Colonic mucosa (tissue), 4 donors: ENCODE measurements at places on chromosomes 4 and X. TPM values are rescaled to one million over a fixed set of nuclear protein-coding genes. Genes with fewer than 3 reads are reported as not detected.

GRCh38 chrX:16910376-16910775, 36.1 kb upstream of the REPS2 start:
- no peaks in the 10 kb centered on the region for H3K36me3 ChIP-seq
- no peak overlapping the region for H3K4me3 ChIP-seq
- H3K4me1 ChIP-seq, result no peaks in the 10 kb centered on the region
- H3K27ac ChIP-seq, result no peak overlapping the region
- H3K27me3 ChIP-seq, result peaks cover 4% of the 10 kb centered on the region

DNA sequence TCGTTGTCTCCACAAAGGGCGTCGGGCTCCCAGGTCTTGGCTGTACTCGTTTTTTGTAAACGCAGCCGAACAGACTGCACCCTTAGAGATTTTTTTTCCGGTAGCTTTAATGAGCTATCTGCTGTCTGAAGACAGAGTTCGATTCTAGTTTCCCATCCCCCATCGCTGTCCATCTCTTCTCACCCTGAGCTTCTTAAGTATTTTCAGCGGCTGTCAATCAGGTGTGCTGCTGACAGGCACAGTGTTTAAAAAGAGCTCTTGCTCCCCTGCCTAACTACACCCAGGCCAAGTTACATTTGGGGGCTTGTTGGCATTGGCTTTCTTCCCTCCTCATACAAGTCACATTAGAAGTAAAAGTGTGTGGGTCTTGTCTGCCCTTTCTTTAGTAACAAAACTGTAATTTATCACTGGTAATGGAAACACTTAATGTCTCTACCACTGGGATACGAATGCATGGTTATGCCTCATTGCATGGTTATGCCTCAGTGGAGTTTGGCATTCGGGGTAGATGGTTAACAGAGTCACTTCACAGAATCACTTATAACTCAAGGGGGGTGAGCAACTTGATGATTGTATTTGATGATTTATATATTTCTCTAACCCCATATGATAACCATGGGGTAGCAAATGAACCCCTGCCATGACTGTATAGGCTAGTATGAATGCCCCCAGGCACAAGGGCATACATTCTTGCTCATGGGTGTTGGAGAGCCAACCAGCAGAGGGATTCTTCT, 1.4 kb upstream of the ARHGAP6 start:
- H3K4me3 ChIP-seq, result no peak overlapping the region
- H3K36me3 ChIP-seq, result no peaks in the 10 kb centered on the region
- no peak for DNase-seq
- H3K27ac ChIP-seq, result no peak overlapping the region
- no peaks in the 10 kb centered on the region for H3K4me1 ChIP-seq
- H3K27me3 ChIP-seq, result peaks cover 17% of the 10 kb centered on the region

GRCh38 chr4:34046580-34046979, 2197.7 kb downstream of the ARAP2 start:
- no peak overlapping the region for H3K4me3 ChIP-seq
- H3K27me3 ChIP-seq, result no peaks in the 10 kb centered on the region
- H3K4me1 ChIP-seq, result no peaks in the 10 kb centered on the region
- DNase-seq, result no peak
- H3K27ac ChIP-seq, result no peak overlapping the region

GRCh38 chrX:111103246-111103645, 7.3 kb downstream of the PAK3 start:
- DNase-seq, result no peak
- no peak overlapping the region for H3K4me3 ChIP-seq
- H3K27ac ChIP-seq, result no peak overlapping the region

DNA sequence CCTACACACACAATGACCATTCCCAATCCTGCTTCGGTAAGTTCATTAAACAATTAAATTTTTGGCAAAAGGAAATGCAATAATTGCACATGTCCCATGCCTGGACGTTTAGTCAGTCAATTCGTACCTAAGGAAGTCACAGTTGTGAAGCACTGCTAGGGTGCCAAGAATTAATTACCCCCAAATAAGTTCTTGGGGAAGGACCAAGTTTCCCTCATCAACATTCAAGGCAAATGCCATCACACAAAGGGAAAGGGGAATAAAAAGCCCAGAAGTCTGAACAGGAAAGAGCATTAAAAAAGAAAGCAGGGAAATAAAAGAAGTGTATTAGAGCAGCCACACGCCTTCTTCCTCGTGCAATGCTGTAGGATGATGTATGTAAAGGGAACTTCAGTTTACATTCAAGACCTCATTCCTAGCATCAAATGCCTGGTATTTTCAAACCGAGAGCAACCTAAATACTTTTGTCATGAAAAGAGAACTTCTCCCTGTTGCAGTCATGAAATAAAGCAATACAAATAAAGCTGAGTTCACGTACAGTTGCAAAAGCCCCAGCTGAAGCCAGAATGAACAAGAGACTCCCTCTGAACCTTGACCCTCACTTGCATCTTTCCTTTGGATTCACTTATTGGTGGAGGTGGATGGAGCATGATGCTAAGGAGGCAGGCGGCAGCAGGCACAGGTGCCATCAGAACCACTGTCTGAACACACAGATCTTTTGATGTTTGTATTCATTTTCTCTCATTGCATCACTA, 124.0 kb upstream of the PPARGC1A start:
- no peaks in the 10 kb centered on the region for H3K27me3 ChIP-seq
- H3K4me1 ChIP-seq, result no peaks in the 10 kb centered on the region
- no peak for DNase-seq
- H3K27ac ChIP-seq, result no peak overlapping the region
- H3K36me3 ChIP-seq, result no peaks in the 10 kb centered on the region

GRCh38 chr4:36310793-36311192, 29.4 kb downstream of the DTHD1 start:
- H3K4me3 ChIP-seq, result no peak overlapping the region
- no peak for DNase-seq
- no peak overlapping the region for H3K27ac ChIP-seq
- H3K4me1 ChIP-seq, result no peaks in the 10 kb centered on the region
- H3K27me3 ChIP-seq, result no peaks in the 10 kb centered on the region
- no peaks in the 10 kb centered on the region for H3K36me3 ChIP-seq

DNA sequence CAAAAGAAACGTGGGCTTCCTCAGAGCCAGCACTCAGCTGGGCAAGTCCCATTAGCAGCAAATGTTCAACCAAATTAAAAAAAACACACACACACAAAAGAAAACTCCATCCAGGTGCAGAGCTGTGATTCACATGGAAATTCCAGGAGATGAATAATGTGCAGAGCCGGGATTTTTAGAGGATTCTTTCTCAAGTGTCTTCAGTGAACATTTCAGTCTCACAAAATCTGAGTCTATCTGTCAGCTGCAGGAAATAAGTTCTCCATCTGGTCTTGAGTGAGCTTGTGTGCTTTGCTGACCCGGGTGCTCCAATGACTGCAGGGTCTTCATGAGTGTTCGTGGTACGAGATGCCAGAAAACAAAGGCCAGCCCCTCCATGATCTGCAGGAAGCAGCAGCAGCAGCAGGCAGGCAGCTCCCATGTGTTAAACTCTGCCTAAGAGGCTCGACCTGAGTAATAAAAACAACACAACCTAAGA, 44.3 kb downstream of the RASGEF1B start:
- no peak overlapping the region for H3K27ac ChIP-seq
- no peak overlapping the region for H3K4me3 ChIP-seq
- no peak for DNase-seq
- no peaks in the 10 kb centered on the region for H3K36me3 ChIP-seq
- no peaks in the 10 kb centered on the region for H3K27me3 ChIP-seq
- H3K4me1 ChIP-seq, result peaks cover 4% of the 10 kb centered on the region

GYPE gene
- total RNA-seq, result not detected

FAM9B gene
- total RNA-seq, result not detected

GRPR gene
- not detected for total RNA-seq

HTR2C gene
- not detected for total RNA-seq
